Psoas muscle (tissue), 8 donors: ENCODE measurements at places on chromosomes 6 and 20. TPM values are rescaled to one million over a fixed set of nuclear protein-coding genes. Genes with fewer than 3 reads are reported as not detected.

DNA sequence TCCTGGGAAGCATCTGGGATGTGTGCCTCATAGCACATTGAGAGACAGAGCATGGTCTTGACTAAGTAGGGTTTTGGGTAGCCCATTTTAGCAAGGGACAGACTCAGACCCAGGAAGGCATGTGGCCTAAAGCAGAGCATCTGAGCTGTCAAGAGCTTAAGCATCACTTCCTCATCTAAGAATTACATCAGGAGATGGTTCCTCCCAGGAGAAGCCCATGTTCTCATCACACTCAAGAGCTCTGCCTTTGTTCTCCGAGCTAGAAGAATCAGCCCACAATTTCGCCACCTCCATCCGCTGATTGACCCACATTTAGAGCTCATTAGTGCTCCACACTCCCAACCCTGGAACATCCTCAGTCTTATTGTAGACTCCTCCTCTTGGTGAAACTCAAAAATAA is 68.3 kb downstream of the NPEPL1 start:
- DNase-seq: no peak

DNA sequence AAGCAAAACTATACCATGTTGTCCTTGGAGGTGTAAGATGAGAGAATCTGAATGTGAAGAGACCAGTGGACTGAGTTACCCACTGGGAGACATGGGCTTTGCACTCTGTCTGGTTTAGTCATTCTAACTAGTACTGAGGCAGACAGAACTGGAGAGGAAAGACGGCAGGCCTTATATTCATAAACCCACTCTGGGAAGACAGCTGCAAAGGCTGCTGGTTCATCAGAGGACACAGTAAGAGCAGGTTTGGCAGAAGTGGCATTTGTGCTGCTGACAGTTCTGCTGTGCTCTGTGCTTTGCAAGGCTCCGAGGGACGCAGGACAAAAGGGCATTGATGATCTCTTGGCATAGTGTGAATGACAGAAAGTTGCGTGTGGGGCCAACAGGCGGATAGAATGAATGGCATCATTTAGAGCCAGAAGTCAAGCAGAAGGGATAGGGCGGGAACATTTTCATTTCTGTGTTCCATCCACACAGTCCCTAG is 142.3 kb upstream of the TENT5A start:
- no peak for DNase-seq

DNA sequence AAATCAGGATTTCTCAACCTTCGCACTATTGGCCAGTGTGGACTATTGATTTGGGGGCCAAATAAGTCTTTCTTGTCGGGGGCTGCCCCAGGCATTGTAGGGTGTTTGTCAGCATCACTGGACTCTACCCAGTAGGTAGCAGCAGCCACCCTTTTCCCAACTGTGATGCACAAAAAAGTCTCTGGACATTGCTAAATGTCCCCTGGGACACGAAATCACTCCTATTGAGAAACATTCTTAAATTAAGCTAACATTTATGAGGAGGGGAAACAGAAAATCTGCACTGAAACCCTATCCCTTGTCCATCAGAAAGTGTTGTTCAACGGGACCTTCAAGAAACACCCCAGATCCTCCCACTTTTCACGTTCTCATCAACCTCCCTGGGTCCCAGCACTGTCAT is 54.2 kb downstream of the NFATC2 start:
- DNase-seq: no peak

Gene STMND1
- total RNA-seq: not detected

- peak; percentile 34 for DNase-seq
Measured at GRCh38 chr6:36730424-36731380, 33.1 kb downstream of the RAB44 start.

DNA sequence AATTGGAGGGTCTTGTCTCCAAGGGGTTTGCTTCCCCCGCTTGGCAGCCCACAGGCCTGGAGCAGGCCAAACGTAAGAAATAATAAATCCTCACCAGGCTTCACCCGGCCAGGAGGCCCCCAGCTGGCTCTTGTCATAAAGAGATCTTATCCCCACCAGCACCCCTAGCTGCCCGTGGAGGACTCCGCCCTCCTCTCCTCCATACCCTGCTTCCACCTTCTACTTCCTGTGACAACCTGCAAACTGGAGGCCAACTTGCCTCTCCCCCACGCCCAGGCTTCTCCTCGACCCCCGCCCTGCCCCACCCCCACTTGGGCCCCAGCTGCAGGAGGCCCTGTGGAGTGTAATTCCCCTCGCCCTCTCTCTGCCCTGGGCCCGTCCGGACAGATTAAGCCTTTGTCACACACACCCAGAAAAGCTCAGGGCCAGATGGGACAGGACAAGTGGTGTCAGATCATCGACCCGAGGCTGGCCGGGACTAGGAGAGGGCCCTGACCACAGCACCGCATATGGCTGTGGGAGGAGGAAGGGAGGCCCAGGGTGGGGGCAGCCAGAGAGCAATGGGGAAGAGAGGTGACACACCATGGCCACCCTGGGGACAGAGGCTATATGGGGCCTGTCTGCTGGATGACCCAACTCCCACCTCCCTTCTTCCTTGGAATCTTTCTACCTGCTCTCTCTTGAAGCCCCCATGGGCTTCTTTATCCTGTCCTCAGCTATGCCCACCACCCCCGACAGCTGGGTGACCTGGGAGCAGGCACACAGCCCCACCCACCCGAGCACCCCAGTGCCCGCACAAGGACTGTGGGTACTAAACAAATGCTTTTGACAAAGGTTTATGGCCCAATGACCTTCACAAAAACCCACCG is 3.9 kb downstream of the NOL4L start:
- no peak for DNase-seq
